ENCODE measurements at places on chromosomes 4 and X.

GRCh38 chrX:45807572-45808425, 607.1 kb upstream of the DIPK2B start:
- DNase-seq: no peak

DNA sequence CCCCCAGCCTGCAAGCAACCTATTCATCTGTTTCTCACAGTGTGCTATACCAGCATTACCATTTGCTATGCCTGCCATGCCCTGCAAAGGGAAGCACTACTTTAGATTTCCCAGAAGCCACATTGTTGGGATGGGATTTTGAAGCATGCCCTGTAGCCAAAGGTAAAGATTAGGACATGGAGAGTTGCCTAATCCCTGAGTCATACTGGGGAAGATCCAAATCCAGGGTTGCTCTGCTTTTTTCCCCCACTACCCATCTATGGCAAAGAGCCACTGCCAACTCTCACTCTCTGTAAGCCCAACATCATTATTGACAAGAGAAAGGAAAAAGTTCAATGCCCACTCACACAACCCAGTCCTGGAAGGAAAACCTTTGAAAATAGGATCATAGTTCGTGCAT, 36.7 kb upstream of the TMEM164 start:
- DNase-seq: no peak

DNA sequence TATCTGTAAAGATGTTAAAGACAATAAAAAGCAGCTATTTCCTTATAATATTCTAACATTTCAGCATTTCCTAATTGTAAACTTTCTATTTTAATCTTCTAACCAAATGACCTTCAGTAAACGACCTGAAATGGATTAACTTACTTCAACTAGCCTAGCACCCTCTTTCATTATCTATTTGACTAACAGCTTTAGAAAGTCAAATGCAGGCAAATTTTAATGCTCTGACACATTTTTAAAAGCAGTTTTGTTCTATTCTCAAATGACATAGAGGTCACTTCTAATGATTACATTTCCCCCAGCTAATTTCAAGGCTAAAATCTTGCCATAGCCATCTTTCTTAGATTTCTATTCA, 41.9 kb downstream of the SLC7A11 start:
- DNase-seq: no peak

- no peak for DNase-seq
These were observed 54.7 kb downstream of the SHROOM3 start for GRCh38 chr4:76489686-76490161.

- no peak for DNase-seq
These were observed 125.4 kb downstream of the ATXN3L start for GRCh38 chrX:13194291-13195103.

DNA sequence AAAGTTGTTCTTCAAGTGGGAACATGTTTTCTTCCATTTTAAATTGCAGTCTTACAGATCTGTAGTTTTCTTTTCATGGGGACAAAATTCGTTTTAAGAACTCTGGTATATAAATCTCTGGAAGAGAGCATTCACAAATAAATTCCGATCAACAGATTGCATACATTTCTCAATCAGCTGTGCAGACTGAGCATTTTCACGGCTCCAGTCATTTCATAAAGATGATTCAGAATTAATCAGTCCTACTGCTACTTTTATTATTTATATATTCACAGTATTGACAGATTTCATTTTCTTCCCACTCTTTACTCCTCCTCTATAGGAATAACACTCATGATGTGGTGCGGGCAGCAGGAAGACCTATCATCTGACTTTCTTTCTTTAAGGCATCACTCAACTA, 534.9 kb upstream of the FTHL17 start:
- no peak for DNase-seq

DNA sequence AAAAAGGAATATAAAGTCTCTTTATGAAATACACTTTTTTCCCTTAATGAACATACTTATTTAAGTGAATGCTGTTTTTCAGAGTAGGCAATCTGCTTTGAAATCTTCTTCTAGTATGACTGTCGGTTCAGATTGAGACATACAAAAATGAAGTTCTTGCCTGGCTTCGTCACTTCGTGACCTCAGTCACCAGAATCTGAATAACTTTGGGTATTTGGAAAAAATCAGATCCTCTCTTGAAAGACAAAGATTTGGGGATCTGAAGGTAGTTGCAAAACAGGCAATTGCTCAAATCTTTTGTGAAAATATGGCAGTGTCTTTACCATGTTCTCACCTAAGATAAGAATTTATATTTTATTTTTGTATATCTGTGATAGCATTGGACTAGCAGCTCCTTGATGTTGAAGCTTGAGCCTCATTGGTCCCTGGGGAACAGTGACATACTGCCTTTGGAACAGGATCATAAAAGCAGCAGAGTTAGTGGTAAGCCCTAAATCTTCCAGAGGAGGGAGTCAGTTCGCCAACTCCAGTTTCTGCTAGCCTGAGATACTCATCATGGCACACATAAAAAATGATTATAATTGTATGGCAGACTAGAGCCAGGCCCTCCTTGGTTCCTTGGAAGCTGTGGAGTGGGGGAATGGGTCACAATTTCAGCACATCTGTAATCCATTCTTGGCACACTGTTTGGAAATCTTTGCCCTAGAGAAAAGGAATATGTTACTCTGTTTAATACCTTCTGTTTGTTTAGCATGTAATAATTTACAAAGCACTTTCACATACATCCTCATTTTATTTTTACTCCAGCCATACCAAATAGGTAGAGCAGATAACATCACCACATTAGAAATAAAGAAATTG, 5.0 kb downstream of the ARFIP1 start:
- DNase-seq: peak; percentile 31

- DNase-seq: no peak
These were observed 39.7 kb downstream of the RGS12 start for GRCh38 chr4:3332498-3332897.

DNA sequence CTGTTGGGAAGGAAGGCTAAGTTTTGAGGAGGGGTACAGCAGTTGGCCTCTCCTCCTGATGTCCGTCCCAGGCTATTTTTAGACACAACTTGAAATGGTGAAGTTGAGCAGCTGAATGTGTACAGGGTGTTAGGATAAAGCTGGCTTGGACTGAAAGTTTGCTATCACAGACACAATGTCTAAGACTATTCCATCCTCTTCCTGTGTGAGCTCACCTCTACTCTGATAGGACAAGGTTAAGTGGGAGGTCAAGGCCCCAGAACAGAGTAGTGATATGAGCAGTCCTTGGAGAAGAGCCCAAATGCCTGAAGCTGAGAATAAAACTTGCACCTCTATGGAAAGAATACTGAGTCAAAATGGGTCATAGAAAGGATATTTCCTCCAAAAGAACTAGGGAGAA, 4.1 kb downstream of the ATP1B4 start:
- no peak for DNase-seq

GRCh38 chrX:150262456-150262855, 100.7 kb upstream of the MAMLD1 start:
- DNase-seq: no peak

GRCh38 chrX:117291760-117292159, 824.9 kb downstream of the KLHL13 start:
- DNase-seq: no peak

GRCh38 chr4:137967480-137968190, 274.5 kb downstream of the SLC7A11 start:
- DNase-seq: no peak

DNA sequence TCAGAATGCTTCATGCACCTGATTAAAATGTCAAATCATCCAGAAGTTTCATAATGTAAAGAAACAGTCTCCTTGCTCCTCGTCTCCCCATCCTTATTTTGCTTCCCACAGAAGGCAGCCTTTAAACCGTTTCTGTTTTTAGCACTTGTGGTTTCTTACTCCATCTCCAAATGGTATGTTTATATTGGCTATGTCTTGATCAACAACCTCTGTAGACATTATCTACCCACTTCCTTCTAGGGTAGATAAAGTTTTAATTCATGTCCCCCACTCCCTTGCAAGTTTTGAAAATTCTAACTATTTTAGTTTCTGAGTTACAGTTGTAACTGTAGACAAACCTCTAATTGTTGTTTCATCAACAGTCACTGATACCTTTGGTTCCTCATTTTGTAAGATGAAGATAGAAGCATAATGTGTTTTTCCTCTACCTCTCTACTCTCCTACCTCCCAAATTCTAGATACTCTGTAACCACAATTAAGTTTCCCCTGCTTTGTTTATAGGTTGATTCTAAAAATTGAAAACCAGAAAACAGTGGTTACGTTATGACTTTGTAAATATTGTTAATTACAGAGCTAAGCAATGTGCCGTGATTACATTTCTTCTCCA, 291.7 kb upstream of the GATB start:
- no peak for DNase-seq

- DNase-seq: no peak
These were observed 30.1 kb upstream of the SCOC start for GRCh38 chr4:140343303-140343702.

DNA sequence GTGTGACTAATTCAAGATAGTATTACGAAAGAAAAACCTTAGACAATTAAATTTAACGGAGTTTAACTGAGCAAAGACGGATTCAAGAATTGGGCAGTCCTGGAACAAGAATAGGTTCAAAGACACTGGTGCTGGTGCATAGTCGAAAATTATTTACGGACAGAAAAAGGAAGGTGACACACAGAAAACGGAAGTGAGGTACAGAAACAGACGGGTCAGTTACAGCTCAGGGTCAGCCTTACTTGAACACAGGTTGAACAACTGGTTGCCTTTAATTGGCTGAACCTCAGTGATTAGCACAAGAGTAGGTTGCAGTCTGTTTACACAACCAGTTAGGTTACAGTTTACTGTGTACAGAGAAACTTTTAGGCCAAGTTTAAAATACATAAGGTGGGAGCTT, 31.5 kb downstream of the KLHL8 start:
- DNase-seq: no peak

GRCh38 chrX:117969328-117969727, 147.3 kb downstream of the KLHL13 start:
- no peak for DNase-seq

GRCh38 chr4:8744083-8744805, 127.4 kb downstream of the HMX1 start:
- no peak for DNase-seq

GRCh38 chr4:1232661-1233621, 16.0 kb downstream of the CTBP1 start:
- no peak for DNase-seq

- DNase-seq: no peak
These were observed 9.9 kb upstream of the GK start for GRCh38 chrX:30643313-30643821.

GRCh38 chr4:38311495-38312126, 351.4 kb downstream of the PTTG2 start:
- DNase-seq: no peak

DNA sequence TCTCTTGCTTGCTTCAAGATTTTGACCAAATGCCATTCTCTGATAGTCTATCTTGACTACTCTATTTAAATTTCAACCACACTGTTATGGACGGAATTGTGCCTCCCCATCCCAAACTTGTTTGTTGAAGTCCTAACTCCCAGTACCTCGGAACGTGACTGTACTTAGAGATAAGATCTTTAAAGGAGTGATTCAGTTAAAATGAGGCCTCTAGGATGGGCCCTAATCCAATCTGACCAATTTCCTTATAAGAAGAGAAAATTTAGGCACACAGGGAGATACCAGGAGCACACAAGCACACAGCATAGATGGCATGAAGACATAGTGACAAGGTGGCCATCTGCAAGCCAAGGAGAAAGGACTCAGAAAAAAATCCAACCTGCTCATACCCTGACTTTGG, 269.9 kb downstream of the KCNIP4 start:
- peak; percentile 66 for DNase-seq

GRCh38 chr4:110621328-110621812, 1.5 kb downstream of the PITX2 start:
- no peak for DNase-seq

DNA sequence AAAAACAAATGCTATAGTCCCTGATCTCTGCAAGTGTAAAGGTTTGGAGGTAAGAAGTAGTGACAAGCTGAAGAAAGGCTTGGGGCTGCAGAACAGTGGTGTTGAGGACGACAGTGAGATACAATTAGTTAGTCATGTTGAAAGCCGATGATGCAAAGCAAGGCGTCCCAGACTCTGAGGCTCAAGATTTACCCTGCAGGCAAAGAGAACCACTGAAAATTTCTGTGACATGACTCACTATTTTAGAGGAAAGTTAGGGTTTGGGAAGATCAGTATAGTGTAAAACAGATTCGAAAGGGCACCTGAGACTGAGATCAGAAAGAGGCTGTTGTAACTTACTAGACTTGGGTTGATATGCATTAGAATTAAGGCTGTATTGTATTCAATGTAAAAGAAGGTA, 281.3 kb upstream of the FTHL17 start:
- DNase-seq: no peak

DNA sequence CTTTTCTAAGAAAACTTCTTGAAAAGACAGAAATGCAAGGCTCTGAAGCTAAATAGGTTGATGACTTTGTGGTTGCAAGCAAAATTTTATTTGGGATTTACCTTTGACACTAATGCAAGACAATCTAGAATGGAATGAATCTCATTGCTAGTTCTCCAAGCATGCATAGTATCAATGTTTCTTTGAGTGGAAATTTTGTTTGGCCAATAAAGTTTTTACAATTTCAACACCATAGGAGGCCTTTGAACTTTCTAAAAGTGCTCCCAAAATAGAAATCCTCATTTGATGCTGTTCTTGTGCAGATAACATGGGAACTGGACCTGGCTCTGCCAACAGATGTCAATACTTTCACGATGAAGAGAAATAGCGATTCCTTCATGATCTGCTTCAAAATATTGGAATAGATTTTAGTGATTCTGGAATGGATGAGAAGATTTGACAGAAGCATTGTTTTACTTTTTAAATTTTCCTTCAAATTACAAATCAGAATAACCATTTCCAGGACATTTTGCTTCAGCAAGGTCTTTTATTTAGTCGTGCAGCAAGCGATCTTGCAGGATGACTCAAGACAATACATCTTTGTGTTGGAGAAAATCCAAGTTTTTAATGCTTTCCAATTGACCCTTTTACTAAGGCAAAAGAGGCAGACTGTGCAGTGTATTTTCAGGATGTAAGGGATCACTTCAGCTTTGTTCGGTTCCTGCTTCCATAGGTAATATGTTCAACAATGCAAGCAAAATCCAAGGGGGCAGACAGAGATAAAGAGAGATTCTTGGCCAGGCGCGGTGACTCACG, 51.7 kb upstream of the OTUD4 start:
- no peak for DNase-seq

GRCh38 chr4:32662803-32663202, 1942.6 kb downstream of the PCDH7 start:
- no peak for DNase-seq

DNA sequence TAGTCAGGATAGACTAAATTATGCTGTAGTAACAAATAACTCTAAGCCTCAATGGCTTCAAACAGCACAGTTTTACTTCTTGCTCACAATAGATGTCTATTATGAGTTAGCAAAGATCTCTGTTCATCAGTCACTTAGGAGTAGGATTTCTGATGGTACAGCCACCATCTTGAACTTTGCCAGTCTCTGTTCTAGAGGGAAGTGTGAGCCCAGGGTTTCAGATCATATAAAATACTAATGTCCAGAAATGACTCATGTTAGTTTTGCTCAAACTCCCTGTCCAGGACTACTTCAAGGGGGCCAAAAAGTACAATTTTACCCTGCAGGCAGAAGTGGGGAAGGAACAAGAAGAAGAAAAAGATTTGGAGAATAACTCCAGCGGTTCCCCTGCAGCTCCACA, 77.1 kb upstream of the LSM6 start:
- DNase-seq: no peak
